ENCODE measurements at places on chromosomes 6 and 20. TPM values are rescaled to one million over a fixed set of nuclear protein-coding genes. Genes with fewer than 3 reads are reported as not detected.

- DNase-seq = no peak
Measured at GRCh38 chr6:108465098-108465495, 95.6 kb upstream of the FOXO3 start.

DNA sequence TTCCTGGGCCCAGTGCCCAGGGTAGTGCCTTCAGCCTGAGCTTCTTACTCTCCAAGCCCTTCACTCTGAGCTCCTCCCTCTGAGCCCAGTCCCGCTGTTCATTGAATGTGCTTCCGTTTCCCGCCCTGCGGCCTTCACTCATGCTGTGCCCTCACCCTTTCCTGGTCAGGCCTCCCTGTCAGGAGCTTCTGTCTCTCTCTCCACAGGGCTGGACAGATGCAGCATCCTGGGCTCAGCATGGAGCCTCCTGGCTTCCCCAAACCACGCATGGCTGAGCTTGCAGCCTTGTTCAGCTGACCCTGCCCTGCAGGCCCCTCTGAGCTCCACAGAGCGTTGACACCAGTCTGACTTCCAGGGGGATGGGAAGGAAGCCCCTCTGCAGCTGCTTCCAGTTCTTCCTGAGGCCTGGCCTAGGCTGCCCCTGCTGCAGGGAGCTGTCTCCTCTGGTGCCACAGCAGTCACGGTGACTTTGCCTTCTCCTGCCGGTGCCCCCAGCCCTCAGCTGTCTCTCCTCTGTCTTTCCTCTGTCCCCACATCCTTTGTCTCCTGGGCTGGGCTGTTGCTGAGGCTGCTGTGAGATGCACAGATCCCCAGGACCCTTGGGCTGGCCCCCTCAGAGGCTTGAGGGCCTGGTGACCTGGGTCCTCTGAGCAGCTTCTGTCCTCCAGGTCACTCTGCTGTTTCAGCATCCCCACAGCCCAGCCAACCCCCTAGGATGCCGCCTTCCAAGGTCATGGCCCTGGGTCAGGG, 7.9 kb upstream of the MYT1 start:
- DNase-seq = no peak

DNA sequence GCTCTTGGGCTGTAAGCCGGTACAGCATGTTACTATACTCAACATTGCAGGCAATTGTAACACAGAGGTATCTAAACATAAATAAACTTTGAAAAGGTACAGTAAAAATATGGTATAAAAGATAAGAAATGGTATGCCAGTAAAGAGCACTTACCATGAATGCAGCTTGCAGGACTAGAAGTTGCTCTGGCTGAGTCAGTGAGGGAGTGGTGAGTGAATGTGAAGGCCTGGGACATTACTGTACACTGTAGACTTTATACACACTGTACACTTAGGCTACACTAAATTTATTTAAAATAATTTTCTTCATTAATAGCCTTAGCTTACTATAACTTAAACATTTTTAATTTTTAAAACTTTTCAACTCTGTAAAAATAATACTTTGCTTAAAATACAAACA, 37.8 kb upstream of the ANKEF1 start:
- no peak for DNase-seq

DNA sequence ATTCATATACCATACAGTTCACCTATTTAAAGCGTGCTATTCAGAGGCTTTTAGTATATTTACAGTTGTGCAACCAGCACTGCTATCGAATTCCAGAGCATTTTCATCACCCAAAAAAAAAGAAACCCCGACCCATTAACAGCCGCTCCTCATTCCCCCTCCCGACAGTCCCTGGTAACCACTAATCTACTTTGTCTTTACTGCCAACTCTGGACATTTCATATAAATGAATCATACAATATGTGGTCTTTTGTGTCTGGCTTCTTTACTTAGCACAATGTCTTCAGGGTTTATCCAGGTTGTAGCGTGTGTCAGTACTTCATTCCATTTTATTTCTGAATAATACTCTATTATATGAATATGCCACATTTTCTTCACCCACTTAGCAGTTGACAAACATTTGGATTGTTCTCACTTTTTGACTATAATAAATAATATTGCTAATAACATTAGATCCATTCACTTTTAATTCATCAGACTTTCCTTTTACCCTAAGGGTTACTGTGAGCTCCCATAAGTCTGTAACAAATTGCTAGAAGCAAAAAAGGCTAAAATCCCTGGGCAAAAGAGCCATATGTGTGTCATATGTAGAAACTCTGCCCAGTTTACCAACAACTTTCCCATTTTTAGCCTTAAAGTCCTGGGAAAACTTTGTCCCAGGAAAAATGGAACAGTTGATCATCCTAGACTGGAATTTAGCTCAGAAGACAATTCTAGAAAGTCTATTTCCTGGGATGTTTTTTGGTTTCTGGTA, 23.2 kb upstream of the ROS1 start:
- DNase-seq = no peak

DNA sequence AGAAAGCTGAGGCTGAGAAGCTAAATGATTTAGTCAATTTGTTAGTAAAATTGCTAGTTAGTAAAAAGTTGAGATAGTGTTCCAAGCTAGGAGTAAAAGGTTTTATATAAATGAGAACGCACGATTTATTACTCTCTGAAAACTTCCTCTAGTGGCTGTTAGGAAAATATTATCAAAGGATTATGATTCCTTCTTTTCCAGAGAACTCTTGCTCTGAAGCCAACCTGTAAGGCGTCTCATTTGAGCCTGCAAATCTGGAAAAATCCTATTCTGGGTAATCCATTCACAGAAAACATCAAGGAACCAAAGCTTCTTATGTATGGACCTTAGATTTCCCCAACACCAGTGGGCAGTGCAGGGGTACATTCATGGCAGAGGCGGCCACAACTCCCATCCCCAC, 252.7 kb downstream of the SOD2 start:
- DNase-seq = no peak

DNA sequence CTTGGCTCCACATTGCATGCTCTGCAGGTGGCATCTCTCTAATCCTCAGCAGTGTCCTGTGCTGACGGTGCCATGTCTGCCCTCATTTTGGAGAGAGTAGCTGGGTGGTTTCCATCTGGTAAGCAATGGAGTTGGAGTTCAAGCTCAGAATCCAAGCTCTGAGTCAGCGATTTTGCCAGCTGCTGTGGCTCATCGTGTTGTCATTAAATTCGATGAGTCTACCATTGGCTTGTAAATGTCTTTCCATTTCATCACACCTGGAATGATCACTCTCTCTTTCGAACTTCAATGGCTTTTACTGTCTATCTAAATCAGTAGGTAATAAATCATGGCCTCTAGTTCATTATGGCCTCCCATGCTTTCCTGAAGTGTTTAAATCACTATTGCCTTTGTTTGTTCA, 378.5 kb upstream of the TSHZ2 start:
- no peak for DNase-seq

GRCh38 chr6:11231564-11232192, 790 bp downstream of the NEDD9 start:
- no peak for DNase-seq

- DNase-seq = no peak
Measured at GRCh38 chr6:119285908-119286625, 63.5 kb downstream of the MAN1A1 start.

DCDC2 gene
- 119 TPM for polyA plus RNA-seq

NELFCD gene
- 139 TPM for polyA plus RNA-seq

LAMA4 gene
- 101 TPM for polyA plus RNA-seq

BPIFB4 gene
- not detected for polyA plus RNA-seq

Data from renal cortex interstitium (tissue), 15 donors.